Epithelial cell of umbilical artery (primary cell): ENCODE measurements at places on chromosomes 3 and 15. TPM values are rescaled to one million over a fixed set of nuclear protein-coding genes. Genes with fewer than 3 reads are reported as not detected.

The SLC51B gene
- total RNA-seq: not detected in 2 replicates

The CHRFAM7A gene
- total RNA-seq: 2.3 and 15.8 TPM in 2 replicates

The TMEM108 gene
- not detected in 2 replicates for total RNA-seq

The ITIH1 gene
- total RNA-seq: not detected in 2 replicates

The CPLX3 gene
- not detected in 2 replicates for total RNA-seq

The PRSS50 gene
- not detected in 2 replicates for total RNA-seq

The SH2D7 gene
- total RNA-seq: not detected in 2 replicates

The COL7A1 gene
- 0.76 and 1.9 TPM in 2 replicates for total RNA-seq

The SYNM gene
- 3.9 and 14.3 TPM in 2 replicates for total RNA-seq

The GATM gene
- total RNA-seq: 0.32 and 1.4 TPM in 2 replicates

The HTR3C gene
- total RNA-seq: not detected in 2 replicates

The CPOX gene
- total RNA-seq: 30.5 and 35.0 TPM in 2 replicates

The NPAP1 gene
- total RNA-seq: not detected in 2 replicates

The NFKBIZ gene
- 7.6 and 14.0 TPM in 2 replicates for total RNA-seq

The MESP2 gene
- under 0.01 and 0.15 TPM in 2 replicates for total RNA-seq

The TKT gene
- total RNA-seq: 329 and 420 TPM in 2 replicates

The SUCNR1 gene
- under 0.01 and 0.46 TPM in 2 replicates for total RNA-seq

The ERICH6 gene
- not detected in 2 replicates for total RNA-seq

The PCLAF gene
- 28.9 and 39.2 TPM in 2 replicates for total RNA-seq

The NECTIN3 gene
- 51.7 and 66.3 TPM in 2 replicates for total RNA-seq

The ZDHHC23 gene
- 0.97 and 2.1 TPM in 2 replicates for total RNA-seq

The EFCC1 gene
- 0.32 TPM in 1 of 2 replicates, not detected in the other for total RNA-seq

The PLA1A gene
- total RNA-seq: 0.65 and 1.1 TPM in 2 replicates

The TMEM212 gene
- total RNA-seq: under 0.01 TPM in 1 of 2 replicates, not detected in the other

The ROBO2 gene
- total RNA-seq: under 0.01 TPM in 1 of 2 replicates, not detected in the other

The FLNB gene
- 582 and 665 TPM in 2 replicates for total RNA-seq

The SLC4A7 gene
- total RNA-seq: 85.9 and 131 TPM in 2 replicates

The HRH1 gene
- total RNA-seq: 17.2 and 17.9 TPM in 2 replicates

The C2CD4A gene
- total RNA-seq: 4.2 and 5.2 TPM in 2 replicates

The TMC3 gene
- total RNA-seq: not detected in 2 replicates

The ONECUT1 gene
- total RNA-seq: not detected in 2 replicates

The FBN1 gene
- total RNA-seq: 57.8 and 82.2 TPM in 2 replicates

The RASGRP1 gene
- under 0.01 and 0.15 TPM in 2 replicates for total RNA-seq

The SEMA5B gene
- not detected in 2 replicates for total RNA-seq

The ADIPOQ gene
- not detected in 2 replicates for total RNA-seq

The SLC28A2 gene
- total RNA-seq: not detected in 2 replicates

The ST6GAL1 gene
- total RNA-seq: 47.4 and 80.7 TPM in 2 replicates

The CCK gene
- not detected in 2 replicates for total RNA-seq

The ACP3 gene
- not detected in 2 replicates for total RNA-seq

The HGD gene
- total RNA-seq: 0.32 TPM in 1 of 2 replicates, not detected in the other

The DGKG gene
- not detected in 2 replicates for total RNA-seq

The NMD3 gene
- total RNA-seq: 120 and 139 TPM in 2 replicates

The CACNA1D gene
- not detected in 2 replicates for total RNA-seq

The B3GNT5 gene
- total RNA-seq: 20.5 and 22.2 TPM in 2 replicates

The C3orf70 gene
- total RNA-seq: under 0.01 and 0.15 TPM in 2 replicates

The ALS2CL gene
- total RNA-seq: 3.9 and 7.0 TPM in 2 replicates

The AMOTL2 gene
- 79.0 and 119 TPM in 2 replicates for total RNA-seq

The NKTR gene
- 40.3 and 61.4 TPM in 2 replicates for total RNA-seq

The COL6A6 gene
- total RNA-seq: not detected in 2 replicates

The TFRC gene
- 124 and 212 TPM in 2 replicates for total RNA-seq
